ENCODE measurements at places on chromosomes 13 and 19.

GRCh38 chr13:39976481-39976880 is 321.0 kb downstream of the COG6 start:
- DNase-seq, result no peak

DNA sequence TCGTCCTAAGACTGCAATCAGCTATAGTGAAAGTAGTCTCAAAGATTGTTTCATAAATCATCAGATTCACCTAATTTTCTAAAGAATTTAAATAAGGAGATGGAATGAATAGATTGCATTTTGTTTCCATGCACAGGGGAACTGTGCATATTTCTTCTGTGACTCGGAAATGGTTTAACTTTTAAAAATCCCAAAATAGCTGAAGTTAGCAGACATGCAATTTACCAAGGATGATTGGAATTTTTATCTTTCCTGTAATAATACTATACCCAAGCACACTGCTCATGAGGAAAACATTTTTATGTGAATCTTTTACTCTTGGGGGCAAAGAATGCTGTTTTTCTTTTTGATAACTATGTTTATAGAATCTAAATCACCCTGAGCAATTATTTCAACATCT is 15.0 kb upstream of the LMO7 start:
- no peak for DNase-seq

GRCh38 chr19:18000915-18001776 is 6.8 kb upstream of the ARRDC2 start:
- peak; percentile 32 for DNase-seq

DNA sequence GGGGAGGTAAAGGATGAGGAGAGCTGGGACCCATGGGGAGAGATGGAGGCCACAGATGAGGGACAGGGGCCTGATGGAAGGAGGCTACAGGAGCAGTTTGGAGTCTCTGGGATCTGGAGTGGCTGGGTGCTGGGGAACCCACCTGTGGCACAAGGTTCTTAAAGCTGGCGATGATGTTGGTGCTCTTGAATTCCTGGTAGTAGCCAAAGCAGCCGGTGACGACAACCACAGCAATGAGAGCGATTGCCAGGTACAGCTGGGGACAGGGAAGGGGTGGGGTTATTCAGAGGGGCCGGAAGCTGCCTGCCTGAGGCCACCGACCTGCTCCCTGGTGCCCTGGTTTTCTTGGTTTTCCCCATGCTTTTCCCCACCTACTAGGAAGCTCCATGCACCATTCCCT is 2.8 kb downstream of the ATP4A start:
- DNase-seq, result no peak

DNA sequence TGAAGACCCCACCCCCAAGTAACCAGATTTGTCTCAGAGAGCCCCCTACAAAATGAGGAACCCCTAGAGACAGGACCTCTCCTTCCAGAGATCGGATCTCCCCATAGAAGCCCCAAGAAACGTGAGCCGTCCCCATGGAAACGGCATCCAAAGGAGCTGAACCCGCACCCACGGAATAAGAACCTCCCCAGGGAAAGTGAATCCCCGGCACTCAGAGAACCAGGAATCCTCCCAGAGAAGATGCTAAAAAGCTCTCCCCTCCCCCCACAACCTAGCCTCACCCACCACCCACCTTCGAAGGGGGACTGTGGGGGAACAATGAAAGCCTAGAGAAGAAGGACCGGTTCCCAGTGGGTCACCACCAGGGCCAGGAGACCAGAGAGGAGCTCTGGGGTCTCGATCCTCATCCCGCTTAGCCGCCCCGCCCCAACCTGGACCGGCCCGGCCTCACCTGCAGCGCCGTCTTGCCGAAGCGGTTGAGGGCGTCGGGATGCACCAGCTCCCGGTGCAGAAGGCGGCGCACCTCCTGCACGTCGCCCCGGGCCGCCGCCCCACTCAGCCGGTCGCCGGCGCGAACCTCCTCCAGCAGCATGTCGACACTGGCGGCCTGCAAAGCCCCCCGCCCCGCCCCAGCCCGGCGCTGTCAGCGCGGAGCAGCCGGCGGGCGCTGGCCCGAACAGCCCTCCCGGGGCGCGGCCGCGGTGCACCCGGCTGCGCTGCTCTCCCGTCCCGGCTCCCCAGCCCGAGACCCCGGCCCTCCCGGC is 535 bp downstream of the CDKN2D start:
- DNase-seq, result no peak

DNA sequence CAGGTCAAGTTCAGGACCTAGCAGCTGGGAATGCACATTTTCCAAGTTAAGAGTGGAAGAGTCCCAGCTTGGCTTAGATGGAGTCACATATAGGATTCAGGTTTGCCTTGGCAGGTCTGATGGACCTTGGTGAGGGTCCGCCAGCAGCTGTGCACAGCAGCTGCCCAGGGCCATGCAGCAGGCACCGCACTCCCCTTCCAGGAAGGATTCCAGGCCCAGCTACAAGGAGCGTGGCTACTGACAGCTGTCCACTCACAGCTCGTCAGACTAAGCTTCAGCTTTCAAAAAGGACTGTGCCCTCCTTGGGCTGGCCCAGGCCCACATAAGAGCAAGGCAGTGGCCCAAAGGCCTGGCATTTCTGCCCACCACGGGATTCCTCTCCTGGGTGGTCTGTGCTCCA is 68.4 kb downstream of the ALOX5AP start:
- DNase-seq, result no peak

DNA sequence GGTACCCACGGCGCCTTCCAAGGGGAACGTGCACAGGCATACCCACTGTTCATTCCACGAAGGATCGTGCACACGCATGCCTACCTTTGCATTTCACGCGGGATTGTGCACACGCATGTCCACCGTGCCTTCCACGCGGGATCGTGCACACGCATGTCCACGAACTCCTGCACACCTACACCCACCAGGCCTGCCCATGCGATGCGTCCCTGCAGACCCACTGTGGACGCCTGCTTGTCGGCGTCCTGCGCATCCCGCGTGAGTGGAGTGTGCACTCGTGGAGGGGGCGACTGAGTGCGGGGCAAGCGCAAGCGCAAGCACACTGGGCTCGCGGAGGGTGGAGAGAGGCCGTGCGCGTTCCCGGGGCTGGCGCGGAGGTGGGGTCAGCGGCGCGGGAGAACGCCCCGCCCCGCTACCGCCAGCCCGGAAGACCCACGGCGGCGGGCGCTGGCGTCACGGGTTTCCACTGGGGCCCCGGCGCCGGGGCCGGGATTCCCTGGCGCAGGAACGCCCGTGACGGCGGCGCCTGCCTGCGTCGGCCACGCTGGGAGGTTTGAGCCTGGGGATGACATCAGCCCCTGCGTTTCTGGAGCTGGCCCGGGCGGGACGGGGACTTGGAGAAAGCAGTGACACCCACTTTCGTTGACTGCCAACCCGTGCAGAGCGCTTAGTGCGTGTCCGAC is 18.7 kb downstream of the GADD45B start:
- no peak for DNase-seq

DNA sequence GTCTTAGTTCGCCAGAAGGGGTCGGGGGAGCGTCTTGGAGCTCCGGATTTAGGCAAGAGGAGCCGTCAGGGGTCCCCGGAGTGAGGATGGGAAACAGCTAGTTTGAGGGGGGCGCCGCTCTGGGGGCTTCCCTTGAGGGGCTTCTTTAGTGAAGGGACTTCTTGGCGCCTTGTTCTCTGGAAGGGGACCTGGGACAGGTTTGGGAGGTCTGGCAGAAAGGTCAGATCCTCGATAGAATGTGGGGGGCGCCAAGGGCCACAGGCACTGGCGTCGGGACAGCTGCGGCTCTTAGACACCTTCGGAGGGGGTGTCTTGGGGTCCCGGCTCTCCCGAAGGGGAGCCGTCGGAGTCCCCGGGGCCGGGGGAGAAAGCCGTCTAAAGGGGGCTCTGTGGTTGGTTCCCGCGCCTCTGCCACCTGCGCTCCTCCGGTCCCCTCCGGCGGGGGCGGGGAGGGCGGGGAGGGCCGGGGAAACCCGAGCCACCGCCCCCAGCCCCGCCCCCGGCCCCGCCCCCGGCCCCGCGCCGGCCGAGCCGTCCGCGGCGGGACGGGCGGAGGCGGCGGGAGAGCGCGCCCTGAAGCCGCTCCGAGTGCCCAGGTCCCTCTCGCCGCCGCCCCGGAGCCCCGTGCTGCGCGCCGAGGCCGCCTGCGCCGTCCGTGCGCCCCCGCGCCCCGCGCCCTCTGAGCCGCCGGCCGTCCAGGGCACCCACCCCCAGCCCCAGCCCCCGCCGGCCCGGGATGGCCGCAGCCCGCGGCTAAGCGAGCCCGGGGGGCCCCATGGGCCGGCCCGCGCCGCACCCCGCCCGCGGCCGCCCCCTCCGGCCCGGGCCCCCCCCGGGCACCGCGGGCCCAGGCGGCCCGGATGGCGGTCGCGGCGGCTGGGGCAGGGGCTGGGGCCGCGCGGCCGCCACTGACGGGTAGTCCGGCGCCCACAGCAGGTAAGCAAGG is at the start of gene NRTN:
NRTN (plus strand) TSS at position 552 of the 946 bp plus-strand sequence. CDS start 19,099 bp downstream, outside the sequence.
- DNase-seq, result no peak

DNA sequence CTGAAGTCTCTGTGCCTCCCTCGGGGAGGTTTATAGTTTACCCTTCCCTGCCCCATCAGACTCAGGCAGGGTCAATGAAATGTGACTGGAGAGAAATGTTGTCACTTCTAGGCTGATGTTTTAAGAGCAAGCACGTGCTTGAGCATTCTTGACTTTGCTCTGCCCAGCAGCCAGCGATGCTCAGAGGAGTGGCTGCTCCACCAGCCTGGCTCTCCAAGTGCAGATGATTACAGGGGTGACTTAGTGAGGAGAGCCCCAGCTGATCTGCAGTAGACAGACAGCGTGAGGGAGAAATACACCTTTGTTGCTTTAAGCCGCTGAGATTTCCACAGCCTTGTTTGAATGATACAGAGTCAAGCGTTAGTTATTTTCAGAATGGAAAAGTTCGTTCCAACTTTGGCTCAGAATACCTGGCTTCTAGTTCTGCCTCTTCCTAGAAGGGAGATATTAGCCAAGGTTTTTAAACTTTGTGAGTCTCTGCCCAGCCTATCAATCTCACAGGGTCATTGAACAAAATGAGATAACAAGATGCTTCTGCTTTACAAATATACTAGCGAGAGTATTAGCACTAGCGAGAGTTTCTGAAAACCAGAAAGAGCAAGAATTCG is 143.6 kb downstream of the OXGR1 start:
- DNase-seq, result no peak

DNA sequence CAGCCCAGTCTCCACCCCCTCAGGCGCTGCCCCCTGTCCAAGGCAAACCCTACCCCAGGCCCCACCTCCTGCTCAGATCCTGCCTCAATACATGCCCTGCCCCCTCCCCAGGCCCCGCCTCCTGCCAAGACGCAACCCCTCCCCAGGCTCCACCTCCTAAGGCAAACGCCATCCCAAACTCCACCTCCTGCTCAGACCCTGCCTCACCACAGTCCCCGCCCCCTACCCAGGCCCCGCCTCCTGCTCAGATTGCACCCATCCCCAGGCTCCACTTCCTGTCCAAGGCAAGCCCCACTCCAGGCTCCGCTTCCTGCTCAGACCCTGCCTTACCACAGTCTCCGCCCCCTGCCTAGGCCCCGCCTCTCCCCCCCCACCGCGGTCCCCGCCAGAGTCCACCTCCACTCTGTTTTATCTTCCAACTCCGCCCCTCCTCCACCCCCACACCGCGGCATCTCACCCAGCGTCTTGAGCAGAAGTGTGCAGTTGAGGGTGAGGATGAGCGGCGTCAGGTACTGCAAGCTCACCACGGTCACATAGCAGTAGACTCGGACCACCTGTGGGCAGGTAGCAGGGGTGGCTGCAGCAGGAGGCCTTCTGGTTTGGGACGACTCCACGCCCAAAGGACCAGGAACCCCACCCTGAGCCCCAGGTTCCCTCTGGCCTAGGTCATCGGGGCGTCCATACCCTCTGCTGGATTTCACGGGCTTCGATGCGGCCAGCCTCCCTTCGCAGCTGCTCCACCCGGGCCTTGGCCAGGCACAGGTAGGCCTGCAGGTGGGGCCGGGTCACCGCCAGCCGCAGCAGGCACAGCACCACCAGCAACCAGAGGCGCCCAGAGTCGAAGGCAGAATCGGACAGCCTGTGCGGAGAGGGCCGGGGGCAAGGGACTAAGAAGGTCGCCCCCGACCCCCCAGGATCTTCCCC is 17.7 kb downstream of the TMEM161A start:
- no peak for DNase-seq

DNA sequence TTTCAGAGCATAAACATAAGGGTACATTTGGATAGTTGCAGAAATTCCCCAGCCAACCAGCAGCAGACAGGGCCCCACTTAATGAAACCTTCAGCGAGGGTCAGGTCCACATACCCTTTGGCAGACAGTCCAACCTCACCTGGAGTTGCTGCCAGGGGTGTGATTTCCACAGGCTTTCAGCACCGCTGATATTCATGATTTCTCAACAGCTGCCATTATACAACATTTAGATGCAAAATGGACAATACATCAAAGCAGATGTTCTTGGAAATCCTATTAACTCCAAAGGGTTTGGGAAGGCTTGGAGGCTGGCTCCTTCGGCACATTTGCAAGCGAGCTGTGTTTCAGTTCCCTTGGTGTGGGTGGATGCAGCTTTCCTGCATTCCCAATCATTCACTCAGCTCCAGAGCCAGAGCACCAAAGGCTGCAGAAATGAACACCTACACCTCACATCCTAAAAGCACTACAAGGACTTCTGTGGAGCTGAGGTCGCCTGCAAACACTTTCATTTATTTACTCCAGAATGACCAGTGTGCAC is 147.2 kb upstream of the VSTM2B start:
- DNase-seq, result no peak

DNA sequence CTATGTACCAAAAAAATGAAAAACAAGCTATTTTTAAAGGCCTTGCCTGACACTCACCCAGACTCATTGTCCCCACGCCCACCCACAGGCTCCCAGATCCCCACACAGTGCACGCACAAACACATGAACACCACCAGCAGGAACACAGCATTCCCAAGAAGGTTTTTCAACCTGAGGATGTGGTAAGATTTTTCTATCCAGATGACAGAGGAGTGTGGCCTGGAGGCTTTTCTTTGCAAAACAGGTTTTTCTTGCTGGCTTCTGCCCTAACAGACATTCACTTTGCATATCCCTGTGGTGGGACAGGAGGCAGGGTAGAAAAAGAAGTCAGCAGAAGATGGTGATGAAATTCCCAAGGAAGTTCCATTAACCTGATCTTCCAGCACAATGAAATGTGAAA is 97.8 kb downstream of the KLF12 start:
- no peak for DNase-seq

- no peak for DNase-seq
These were observed 1212.8 kb downstream of the DIAPH3 start for GRCh38 chr13:58950911-58951310.

- no peak for DNase-seq
These were observed 40.1 kb downstream of the RFX2 start for GRCh38 chr19:6070207-6070681.

- no peak for DNase-seq
These were observed 10.5 kb upstream of the ATP11A start for GRCh38 chr13:112679381-112679780.

- no peak for DNase-seq
These were observed 2.7 kb upstream of the PLA2G4C start for GRCh38 chr19:48113190-48113917.

GRCh38 chr13:97321101-97321500 is 99.0 kb downstream of the MBNL2 start:
- DNase-seq, result no peak

GRCh38 chr13:50909605-50910484 is at the start of gene RNASEH2B:
Gene RNASEH2B (plus strand): TSS chr13:50909791. CDS start chr13:50910077, 286 bp downstream.
- peak; percentile 39 for DNase-seq
